Inflammatory macrophage treated with lipopolysaccharide for 4 hours (primary cell): ENCODE measurements at places on chromosomes 3 and 15.

DNA sequence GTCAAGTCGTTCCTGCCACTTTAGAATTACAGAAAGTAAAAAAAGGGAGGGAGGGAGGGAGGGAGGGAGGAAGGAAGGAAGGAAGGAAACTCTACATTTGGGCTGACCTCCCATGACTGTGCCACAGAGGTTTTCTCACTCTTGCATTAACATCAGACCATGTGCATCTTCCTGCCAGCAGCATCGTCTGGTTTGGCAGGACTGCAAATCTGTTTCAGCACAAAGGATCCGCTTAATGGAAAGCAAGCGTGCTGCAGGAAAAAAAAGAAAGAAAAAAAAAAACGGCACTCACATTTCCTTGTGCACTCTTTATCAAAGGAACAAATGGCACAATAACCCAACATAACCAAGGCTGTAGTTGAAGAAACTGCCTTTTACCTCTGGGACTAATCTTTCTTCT is 148.8 kb upstream of the HES1 start:
- no peak for DNase-seq

DNA sequence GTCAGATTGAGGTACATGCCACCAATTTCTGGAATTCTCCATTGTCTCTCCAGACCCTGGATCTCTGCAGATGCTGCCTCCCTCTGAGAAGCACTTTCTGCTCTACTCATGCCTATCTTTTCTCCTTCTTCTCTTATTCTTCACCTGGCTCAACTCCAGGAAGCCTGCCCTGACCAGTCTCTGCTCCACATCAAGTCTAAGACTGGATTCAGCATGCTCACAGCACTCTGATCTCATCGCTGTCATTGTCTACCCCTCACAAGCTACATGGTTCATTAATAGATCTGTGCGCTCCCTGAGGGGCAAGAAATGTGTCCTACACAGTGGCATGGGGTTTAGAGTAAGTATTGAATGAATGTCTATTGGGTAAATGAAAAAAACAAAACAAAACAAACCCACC is 38.7 kb downstream of the CCR4 start:
- DNase-seq = no peak

- peak; percentile 58 for DNase-seq
Measured at GRCh38 chr3:53255423-53255774, 423 bp downstream of the TKT start.

- peak; percentile 68 for DNase-seq
Measured at GRCh38 chr3:157170861-157171260, 10.9 kb upstream of the CCNL1 start.

GRCh38 chr15:90161950-90162361 is 39.2 kb upstream of the SEMA4B start:
- peak; percentile 91 for DNase-seq

GRCh38 chr3:112847692-112848091 is 1.0 kb upstream of the CD200R1L start:
- no peak for DNase-seq
